CD4-positive, alpha-beta T cell treated with Interleukin-10 for 1 hour (primary cell): ENCODE measurements at places on chromosomes 3 and 15.

GRCh38 chr15:89805241-89806209 is 9.1 kb downstream of the ANPEP start:
- no peak for DNase-seq

GRCh38 chr3:114718898-114719210 is 425.0 kb downstream of the TIGIT start:
- no peak for DNase-seq

DNA sequence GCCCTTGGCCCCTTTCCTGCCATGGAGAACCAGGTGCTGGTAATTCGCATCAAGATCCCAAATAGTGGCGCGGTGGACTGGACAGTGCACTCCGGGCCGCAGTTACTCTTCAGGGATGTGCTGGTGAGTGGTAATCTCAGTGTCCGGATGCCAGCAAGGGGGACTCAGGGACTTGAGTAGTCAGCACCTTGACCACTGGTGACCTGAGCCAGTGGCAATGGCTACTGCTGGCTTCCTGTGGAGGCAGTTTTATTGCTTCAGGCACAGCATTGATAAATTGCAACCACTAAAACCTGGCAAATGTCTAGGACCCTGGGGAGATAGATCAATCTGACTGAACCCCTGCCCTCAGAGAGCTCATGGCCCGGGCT is 830 bp downstream of the MAP2K5 start:
- DNase-seq: no peak

DNA sequence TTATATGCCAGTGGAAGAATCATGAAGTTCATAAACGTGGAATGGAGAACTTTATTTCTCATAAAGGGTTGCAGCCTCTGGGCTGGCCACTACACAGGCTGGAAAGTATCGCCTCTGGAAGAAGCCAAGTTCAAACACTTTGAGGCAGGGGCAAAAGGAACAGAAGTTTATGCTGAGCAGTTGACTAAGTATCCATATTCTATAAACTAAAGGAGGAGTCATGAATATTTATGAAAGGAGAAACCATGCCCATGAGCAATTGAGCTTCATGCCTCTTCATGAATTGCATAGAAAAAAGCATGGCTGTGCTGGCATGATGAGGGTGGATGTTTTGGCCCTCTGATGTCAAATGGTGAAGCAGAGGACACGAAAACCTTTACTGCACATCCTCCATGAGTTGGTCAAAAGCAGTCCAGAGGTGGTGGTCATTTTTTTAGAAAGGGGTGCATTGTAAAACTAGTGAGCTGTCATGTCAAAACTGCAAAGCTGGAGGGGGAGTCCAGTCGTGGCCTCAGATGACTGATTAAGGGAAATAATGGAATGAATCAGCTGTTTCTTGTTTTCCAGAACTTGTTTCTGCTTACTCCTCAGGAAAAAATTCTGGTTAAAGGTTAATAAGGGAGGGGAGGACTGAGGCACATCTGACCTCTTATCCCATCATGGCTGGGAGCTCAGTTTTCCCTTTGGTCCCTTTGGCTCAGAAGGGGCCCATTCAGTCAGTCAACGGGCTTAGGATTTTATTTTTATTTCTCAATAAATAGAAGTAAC is 276.7 kb downstream of the CHL1 start:
- no peak for DNase-seq
